ENCODE measurements at places on chromosomes 7 and 10. TPM values are rescaled to one million over a fixed set of nuclear protein-coding genes. Genes with fewer than 3 reads are reported as not detected.

VWDE gene
- total RNA-seq, result 0.84 TPM

GLRX3 gene
- 41.8 TPM for total RNA-seq

CLEC2L gene
- not detected for total RNA-seq

- H3K4me3 ChIP-seq, result no peak overlapping the region
- no peaks in the 10 kb centered on the region for H3K36me3 ChIP-seq
- no peaks in the 10 kb centered on the region for H3K27me3 ChIP-seq
- H3K27ac ChIP-seq, result no peak overlapping the region
Observed at GRCh38 chr10:49168831-49169500, 19.2 kb downstream of the TMEM273 start.

DNA sequence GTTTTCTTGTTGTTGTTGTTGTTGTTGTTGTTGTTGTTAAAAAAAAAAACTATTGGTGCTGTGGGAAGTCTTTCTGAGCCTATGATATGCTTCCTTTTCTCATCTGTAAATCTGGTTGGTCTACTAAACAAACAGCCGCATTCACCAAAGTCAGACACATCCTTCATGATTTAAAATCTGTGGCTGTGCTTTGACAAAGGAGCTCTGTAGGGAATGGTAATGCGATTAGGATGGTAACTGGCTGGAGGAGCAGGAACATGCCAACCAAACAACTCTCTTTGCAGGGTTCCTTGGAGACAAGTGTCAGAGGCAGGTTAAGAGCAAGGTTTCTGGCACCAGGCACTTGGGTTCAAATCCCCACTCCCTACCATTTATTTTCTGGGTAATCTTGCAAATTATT is 14.9 kb upstream of the SP4 start:
- no peaks in the 10 kb centered on the region for H3K27me3 ChIP-seq
- no peak overlapping the region for H3K27ac ChIP-seq
- no peak for DNase-seq
- H3K4me3 ChIP-seq, result no peak overlapping the region

- no peak for DNase-seq
- H3K27me3 ChIP-seq, result no peaks in the 10 kb centered on the region
- H3K36me3 ChIP-seq, result no peaks in the 10 kb centered on the region
- H3K4me1 ChIP-seq, result no peaks in the 10 kb centered on the region
- H3K27ac ChIP-seq, result no peak overlapping the region
- no peak overlapping the region for H3K4me3 ChIP-seq
Observed at GRCh38 chr10:106734220-106734619, 430.3 kb downstream of the SORCS1 start.

DNA sequence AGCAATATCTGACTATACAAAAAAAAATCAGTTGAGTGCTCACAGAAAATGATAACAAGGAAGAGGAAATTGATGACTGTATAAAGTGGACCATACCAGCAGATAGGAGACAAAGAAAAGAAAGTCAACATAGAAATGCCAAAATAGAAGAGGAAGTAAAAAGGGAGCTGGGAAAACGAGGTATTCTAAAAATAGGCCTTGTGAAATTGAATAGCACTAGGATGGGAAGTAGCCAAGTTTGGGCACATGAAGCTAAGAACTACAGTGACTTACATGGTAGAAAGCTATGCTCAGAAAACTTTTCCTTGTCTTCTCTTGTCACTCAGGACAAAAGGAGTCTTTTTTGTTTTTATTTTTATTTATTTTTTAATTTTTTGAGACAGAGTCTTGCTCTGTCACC is 76.2 kb upstream of the APBB1IP start:
- no peak overlapping the region for H3K27ac ChIP-seq
- H3K36me3 ChIP-seq, result no peaks in the 10 kb centered on the region
- H3K27me3 ChIP-seq, result no peaks in the 10 kb centered on the region
- DNase-seq, result no peak
- no peak overlapping the region for H3K4me3 ChIP-seq
